ENCODE measurements at places on chromosomes 4 and X.

GRCh38 chr4:78297116-78297800 lies 240.1 kb downstream of the FRAS1 start:
- no peak for DNase-seq

- no peak for DNase-seq
Measured at GRCh38 chrX:65601530-65602220, 65.8 kb upstream of the MSN start.

- no peak for DNase-seq
Measured at GRCh38 chr4:54941994-54942552, 183.3 kb downstream of the KDR start.

DNA sequence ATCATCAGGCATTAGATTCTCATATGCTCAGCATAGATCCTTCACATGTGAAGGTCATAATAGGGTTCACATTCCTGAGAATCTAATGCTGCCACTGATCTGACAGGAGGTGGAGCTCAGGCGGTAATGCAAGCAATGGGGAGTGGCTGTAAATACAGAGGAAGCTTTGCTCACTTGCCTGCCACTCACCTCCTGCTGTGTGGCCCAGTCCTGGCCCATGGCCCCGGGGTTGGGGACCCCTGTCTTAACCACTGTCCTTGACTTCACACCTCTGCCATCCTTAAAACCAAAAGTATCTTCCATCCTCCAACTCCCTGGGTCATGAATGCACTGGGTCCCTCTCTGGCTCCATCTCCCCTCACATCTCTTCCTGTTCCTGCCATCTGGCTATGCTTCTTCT lies 129.1 kb downstream of the HMX1 start:
- DNase-seq: no peak

DNA sequence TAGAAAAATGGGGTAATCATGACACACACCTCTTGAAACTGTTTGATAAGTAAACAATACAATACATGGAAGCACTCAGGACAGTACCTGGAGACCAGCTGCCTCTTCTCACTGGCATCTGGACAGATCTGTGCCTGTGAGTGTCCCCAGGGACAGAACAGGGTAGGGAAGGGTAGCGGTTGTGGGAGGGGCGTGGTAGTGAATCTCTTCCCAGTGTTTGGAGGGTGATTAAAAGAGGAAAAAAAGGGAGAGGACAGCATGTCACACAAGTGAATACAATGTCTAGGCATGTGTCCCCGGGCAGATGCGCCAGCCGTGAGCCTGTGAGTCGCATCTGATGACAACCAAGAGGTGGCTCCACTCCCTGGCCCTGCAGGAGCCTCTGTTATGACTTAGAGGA lies 138.8 kb upstream of the MSX1 start:
- DNase-seq: no peak

GRCh38 chrX:101397779-101398178 lies 7.0 kb downstream of the RPL36A start:
- no peak for DNase-seq

DNA sequence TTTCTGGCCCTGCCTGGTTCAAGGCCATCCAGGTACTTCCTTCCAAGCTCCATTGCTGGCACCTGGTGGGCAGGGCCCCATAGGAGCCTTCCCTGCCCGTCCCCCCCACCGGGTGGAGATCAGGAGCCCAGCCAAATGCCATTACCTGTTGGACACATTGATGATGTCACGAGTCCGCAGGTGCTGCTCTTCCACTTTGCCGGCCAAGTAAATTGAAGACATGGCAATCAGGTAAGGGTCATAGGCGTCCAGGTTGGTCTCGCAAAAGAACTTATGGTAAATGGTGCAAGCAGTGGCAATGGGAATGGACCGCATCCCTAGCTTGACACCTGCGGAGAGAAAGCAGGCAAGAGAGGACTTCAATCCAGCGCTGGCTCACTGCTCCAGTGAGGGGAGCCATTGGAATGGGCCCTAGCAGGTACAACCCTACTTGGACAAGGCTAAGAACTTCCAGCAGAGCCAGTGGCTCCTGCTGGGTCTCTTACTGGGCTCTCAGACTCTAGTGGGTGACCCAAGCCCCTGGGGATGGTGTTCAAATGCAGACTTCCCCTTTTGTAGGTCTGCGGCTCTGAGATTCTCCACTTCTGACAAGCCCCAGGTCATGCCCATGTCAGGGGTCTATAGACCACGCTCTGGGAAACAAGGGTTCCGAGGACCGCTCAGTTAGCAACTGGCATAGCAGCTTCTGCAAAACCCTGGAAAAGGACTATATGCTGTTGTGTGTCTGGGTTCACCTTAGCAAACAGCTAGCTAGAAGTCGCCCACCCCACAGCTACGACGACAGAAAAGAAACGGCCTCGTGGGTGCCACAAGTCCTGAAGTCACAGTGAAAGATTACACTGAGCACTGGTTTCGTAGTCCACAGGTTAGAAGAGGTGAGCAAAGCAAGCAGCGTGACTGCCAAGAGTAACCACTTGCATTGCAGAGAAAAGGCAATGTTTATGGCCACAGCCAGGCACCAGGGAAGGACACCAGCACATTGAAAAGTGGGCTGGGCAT lies 2.8 kb downstream of the CCNQ start:
- DNase-seq: no peak

DNA sequence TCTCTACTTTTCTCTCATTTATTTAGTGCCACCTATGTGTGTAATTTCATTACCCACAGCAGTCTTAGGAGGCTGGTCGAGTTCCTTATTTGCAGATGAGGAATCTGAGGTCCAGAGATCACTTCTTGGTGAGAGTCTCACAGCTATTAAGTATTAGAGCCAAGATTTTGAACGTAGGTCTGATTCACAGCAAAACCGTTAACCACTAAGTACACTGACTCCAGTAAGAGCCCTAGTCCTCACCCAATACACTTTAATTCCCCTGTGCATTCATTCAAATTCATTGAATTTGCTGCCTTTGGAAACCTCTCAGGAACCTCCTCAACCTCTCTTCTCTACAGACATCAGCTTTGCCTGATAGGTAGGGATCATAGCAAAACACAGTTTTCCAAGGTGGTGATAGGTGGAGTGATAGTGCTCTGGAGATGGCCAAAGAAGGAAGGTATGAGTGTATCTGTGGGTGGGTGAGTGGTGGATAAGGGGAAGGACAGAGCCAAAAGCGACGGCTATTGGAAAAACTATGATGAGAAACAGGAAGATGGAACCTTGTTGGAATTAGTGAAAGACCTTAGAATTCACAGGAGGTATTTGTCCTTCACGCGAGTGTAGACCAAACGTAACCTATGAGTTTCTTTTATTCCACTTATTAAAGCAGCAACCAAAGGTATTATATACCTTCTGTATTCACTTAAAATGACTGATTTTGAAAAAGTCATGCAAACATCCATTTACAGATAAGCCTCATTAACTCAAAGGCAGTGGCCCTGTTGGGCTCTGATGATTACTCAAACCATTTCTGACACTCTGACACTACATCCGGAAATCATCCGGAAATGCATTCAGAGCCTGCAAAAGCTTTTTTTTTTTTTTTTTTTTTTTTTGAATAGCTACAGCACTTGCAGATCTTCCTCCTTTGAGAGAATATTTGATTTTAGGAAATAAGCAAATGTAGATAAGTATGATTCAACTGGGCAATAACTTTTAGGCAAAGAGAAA lies 6.3 kb downstream of the FMR1 start:
- no peak for DNase-seq

DNA sequence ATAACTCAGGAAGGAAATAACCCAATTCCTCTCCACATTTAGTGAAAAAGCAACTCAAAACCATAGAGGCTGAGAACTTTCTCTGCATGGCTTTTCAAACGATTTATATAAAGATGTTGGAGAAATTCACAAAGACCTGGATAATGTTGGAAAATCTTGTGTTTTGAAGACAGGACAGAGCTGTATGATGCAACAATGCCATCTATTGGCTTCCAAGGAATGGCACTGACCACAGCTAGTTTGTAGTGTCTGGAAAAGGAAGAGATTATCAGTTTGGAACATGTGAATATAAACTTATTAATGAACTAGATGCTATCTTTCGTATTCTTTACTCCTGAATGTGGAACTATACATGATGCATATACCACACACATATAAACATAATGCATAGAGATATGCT lies 503.6 kb downstream of the IL1RAPL1 start:
- DNase-seq: no peak

GRCh38 chr4:178316211-178316610 lies 874.0 kb upstream of the AGA start:
- no peak for DNase-seq

DNA sequence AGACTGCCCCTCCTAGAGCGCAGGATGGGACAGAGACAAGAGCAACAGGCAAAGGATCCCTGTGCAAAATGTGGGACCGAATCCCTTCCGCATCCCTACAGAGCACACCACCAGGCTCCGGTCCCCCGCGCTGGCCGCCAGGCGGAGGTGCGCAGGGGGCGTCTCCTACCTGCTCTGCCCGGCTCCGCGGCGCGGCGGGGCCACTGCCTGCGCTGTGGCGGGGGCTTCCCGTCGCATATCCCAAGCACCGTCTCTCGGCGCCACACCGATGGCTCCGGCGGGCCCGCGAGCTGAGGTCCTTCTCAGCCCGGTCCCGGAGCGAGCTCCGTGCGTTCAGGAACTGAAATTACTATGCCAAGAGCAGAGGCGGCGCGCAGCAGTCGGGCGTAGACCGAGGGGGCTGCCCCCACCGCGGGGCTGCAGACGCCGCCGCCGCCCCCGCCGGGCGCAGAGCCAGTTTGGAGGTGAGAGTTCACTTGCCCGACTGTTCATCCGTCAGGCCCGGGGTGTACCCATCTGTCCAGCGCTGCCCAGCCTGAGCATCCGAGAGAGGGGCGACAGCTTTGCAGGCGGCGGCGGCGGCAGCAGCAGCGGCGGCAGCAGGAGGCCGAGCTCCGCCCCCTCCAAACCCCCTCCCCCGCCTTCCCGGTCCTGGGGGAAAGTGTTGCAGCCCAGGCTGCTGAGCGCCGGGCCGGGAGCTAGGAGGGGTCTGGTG lies at the start of gene GPRIN3:
Gene GPRIN3 (minus strand): TSS at position 355 of the 715 bp plus-strand sequence. CDS start 57,690 bp downstream, outside the sequence.
- peak; percentile 31 for DNase-seq

- DNase-seq: no peak
Measured at GRCh38 chr4:67470871-67471270, 74.4 kb downstream of the CENPC start.

DNA sequence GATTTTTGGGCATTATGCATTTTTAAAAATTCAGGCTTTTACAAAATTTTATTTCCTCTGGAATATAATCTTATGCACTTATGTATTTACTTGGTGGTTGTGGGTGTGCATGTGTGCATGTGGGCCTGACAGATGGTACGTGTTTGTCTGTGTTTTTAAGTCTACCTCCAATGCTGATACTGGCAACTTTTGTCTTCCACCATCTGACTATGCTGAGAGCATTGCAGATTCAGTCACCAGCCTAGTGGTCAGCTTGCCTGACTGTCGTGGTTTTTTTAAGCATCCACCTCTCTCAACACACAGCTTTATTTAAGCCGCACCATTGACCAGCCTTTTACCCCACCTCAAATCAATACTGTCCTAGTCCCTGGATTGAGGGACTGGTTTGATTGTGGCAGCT lies 37.1 kb downstream of the FSTL5 start:
- DNase-seq: no peak

- no peak for DNase-seq
Measured at GRCh38 chr4:168612450-168613135, 115.7 kb downstream of the PALLD start.

- no peak for DNase-seq
Measured at GRCh38 chr4:39648827-39649558, 10.3 kb upstream of the SMIM14 start.

DNA sequence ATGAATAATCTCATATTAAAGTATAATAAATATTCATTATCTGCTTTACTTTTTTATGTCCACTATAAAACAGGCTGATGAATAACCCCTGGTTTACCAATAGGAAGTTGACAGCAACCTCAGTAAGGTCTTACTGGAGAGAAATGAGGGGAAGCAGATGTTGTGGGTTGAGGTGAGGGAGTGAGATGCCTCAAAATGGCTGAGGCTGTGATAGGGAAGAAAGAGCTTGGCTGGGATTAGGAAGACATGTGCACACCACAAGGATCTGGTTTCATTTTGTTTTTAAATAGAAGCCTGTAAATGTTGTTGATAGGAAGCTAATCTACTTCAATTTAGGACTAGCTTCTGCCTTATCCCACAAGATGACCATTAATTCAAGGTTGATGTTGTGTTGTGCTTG lies 14.4 kb upstream of the CYBB start:
- DNase-seq: no peak

DNA sequence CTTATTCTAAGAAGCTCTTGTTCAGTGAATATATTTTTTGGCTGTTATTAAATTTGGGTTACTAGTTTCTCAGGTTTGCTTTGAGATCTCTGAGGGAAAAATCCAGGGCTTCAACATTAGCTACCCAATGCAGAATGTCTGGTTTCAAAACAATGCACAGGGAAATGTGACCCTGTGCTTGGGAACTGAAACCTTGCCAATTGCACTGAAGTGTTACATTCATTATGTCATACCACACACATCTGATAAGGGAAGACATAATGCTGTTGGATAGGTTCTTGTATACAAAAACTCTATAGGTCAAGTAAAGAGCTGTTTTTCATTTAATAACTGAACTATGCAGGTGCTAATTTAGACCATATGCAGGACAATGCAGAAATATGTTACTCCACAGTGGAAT lies 345.3 kb upstream of the BMP3 start:
- DNase-seq: no peak

- DNase-seq: no peak
Measured at GRCh38 chr4:73501664-73502265, 20.2 kb downstream of the AFM start.

DNA sequence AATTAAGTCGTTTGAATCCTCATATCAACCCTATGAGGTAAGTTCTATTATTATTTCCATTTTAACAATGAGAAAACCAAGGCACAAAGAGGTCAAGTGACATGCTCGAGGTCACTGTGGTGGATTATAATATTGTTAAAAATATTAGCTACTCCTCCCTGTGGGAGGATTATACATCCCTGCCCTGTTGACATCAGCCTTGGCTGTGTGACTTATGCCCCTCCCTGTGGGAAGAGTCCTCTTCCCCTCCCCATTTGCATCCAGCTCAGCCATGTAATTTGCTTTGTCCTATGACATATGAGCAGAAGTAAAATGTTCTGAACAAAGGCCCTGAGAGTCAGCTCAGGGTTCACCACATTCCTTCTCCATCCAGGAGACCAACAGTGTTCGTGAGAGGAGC lies 152.7 kb upstream of the ZIC3 start:
- DNase-seq: no peak
